ENCODE measurements at places on chromosomes 7 and 10.
A peak's percentile ranks its signal among the peaks of the same experiment; 100 is the strongest.

DNA sequence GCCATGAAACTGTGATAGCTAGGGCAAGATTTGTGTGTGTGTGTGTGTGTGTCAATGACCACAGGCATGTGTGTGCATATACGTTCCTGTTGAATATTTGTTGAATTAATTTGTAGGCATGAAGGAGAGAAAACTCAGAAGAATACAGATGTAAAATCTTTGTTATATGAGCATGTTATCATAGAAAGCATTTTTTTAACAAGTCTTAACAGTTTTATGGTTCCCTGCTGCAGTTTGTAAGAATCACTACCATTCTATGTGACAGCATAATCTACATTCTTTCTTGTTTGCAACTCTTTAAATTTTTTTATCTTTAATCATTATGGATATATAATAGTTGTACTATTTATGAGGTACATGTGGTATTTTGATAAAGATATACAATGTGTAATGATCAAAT, 130.3 kb downstream of the CD36 start:
- no peak for DNase-seq

- no peak for DNase-seq
These were observed 48.0 kb downstream of the HSPA12A start for GRCh38 chr10:116694243-116694926.

GRCh38 chr10:82210331-82210730, 335.3 kb downstream of the NRG3 start:
- no peak for DNase-seq

- no peak for DNase-seq
These were observed 21.8 kb downstream of the VIM start for GRCh38 chr10:17249820-17250219.

DNA sequence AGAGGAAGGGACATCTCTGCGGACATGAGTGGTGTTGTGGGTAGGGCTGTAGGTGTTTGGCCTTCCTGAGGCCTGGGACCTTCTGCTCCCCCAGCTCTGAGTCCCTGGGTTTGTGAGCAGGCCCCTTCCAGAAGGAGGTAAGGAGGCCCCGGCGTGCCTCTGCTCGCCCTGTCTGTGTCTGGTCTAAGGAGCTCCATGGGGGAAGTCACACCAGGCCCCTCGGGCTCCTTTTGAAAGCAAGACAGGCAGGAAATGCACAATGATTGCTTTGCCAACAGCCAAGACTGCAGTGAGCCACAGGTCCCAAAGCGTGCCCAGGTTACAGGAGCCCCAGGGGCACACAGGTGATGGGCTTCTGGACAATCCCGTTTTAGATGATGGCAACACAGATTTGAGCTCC, 89.5 kb downstream of the FAM53B start:
- no peak for DNase-seq

- DNase-seq: no peak
These were observed 27.6 kb upstream of the FAM204A start for GRCh38 chr10:118369641-118370205.

GRCh38 chr10:127157089-127157488, 39.3 kb downstream of the INSYN2A start:
- no peak for DNase-seq

DNA sequence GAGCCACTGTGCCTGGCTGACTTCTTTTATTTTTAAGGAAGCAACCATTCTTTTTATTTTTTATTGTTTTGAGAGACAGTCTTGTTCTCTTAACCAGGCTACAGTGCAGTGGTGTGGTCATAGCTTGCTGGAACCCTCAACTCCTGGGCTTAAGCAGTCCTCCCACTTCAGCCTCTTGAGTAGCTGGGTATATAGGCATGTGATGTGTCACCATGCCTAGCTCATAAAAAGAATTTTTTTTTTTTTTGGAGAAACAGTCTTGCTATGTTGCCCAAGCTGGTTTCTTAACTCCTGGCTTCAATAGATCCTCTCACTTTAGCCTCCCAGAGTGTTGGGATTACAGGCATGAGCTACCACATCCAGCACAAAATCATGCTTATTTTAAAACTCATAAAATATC, 5.8 kb downstream of the MCU start:
- DNase-seq: no peak

GRCh38 chr10:31460242-31460641, 141.2 kb downstream of the ZEB1 start:
- no peak for DNase-seq

GRCh38 chr7:88545663-88546062, 213.8 kb upstream of the ZNF804B start:
- DNase-seq: no peak

DNA sequence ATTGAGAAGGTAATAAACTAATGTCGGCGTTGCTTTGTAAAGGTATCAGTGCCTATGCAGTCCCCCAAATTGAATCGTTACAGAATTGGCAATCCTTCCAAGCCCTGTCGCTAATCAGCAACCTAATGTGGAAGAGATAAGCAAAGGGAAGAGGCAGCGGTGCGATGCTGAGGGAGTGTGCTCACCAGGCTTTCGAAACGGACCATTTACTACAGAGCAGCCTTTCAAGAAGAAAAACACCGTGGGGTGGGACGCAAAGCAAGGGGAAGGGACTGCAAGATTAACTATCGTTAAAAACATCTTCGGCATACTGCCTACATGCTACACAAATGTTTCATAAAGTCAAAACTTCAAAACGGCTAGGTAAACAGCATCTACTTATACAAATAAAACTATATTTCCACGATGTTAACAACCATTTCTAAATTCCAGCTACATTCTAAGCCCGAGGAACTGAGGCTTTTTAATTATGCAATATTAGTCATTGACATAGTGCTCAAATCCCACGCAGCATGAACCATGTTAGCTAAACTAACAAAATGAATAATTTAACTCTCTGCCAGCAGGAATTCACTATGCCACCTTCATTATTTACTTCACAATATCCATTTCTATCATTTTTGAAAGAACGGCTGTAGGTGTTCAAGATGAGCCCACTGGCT, 85.2 kb downstream of the CHCHD3 start:
- no peak for DNase-seq

DNA sequence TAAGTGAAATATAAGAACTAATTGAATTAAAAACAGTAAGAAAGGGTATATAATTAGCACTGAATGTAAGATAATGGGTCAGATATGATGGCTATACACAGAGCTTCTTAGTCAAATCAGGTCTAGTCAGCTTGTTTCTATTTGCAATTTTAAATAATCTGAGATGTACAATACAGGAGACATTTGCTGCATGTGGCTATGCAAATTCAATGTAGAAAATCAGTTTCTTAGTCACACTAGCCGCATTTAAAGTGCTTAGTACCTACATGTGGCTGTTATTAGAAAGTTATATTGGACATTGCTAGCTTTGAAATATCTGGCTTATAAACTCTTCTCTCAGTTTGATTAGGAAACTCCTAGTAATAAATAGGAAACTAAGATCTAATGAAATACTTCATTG, 25.3 kb downstream of the CCDC7 start:
- no peak for DNase-seq

DNA sequence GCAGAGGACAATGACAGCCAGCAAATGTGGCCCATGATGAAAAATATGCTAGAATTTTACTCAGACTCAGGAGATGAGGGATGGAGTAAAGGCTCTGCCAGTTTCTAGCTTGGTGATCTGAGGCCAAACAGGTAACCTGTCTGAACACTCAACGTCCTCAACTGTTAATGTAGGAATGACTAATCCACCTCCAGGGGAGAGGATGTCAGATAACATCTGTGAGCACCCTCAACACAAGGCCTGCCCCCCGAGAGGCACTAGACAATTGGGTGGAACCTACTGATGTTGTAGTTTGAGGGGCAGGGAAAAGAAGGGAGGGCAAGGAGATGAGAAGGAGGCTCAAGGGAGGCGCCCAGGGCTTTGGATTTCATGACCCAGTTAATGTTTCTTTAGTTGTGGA, 445.1 kb downstream of the PLXNA4 start:
- DNase-seq: no peak

- no peak for DNase-seq
These were observed 61.3 kb downstream of the KAT6B start for GRCh38 chr10:74887614-74888284.

DNA sequence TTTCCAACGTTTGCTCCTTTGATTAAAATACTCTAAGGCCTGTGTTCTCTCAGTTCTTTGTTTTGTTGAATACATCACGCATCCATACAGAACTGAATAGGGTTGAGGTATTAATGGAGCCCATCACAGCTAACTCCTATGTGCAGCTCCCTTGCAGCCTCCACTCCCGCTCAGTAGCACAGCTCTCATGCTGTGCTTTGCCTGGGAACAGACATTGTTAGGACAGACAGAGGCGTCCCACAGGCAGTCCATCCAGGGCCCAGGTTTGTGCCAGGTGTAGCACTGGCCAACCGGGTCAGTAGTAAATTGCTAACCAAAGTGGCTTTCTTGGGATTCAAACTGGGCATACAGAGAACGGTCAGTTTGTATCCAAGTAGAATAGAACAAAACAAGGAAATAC, 644.7 kb upstream of the NRP1 start:
- no peak for DNase-seq

DNA sequence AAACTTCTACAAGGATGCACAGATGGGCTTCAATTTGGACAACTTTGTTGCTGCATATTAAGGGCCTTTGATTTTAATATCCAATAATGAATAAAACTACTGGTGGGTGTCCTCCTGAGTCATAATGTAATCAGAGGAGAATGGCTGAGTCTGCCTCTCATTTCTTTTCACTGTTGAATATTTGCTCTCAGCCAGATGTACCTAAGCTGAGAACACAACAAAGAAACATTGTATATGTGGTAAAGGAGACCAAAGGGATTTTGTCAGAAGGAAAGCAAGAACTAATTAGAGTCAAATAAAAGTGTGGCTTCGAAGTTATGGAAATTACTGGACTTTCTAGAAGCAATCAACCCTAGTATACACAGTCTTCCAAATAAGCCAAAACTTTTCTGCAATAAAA, 131.0 kb upstream of the BET1 start:
- DNase-seq: no peak

DNA sequence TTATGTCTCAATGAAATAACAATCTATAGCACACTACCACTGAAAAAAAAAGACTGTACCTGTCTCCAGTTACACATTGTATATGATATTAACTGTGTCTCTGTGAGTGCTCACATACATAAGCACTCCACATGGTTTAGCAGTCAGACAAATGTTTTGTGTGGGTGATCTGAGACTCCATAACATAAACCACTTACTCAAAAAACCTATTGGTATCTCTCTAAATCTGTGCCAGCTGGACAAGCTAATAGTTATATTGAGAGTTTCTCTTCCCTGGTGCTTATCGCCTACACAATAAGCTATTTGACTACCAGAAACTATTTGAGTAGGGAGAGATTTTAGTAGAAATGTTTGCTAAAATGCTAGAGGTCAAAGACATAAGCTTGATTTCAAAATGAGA, 190.1 kb upstream of the AGR3 start:
- no peak for DNase-seq

GRCh38 chr10:86104611-86105145, 261.9 kb downstream of the GRID1 start:
- no peak for DNase-seq

DNA sequence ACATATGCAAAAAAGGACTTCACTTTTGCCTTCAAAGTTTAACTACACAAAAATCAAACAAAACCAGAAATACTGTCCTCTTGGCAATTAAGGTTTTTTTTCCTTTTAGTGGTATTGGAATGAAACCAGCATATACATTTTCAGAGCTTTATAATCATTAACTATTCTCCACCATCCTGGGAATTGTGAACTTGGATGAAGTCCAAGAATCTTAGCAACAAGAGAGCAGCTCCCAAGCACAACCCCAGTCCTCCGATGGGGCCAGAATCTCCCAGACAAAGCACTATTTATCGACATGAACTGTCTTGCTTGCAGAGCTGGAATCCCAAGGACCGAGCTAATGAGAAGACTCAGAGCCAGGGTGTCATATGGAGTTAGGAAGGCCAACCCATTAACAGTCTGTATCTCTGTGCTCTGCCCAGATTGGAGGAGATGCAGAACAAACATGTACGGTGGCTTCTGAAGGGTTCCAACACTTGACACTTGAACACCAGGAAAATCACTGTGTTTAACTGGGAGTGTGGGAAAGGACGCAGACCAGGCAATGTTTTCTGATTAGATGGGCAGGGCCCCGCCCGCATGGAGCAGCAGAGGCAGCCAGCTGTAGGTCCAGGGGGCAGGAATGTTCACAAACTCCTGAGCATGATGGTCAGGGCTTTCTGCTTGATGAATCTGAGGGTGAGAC, 35.5 kb downstream of the PPP1R3C start:
- no peak for DNase-seq

- no peak for DNase-seq
These were observed 187.4 kb downstream of the PHTF2 start for GRCh38 chr7:77985974-77986339.

GRCh38 chr7:150788474-150789269, 11.5 kb downstream of the TMEM176B start:
- no peak for DNase-seq

- peak; percentile 40 for DNase-seq
These were observed 47.0 kb upstream of the CDK1 start for GRCh38 chr10:60731134-60731885.

GRCh38 chr10:102175415-102175814, 23.2 kb downstream of the NOLC1 start:
- DNase-seq: no peak

DNA sequence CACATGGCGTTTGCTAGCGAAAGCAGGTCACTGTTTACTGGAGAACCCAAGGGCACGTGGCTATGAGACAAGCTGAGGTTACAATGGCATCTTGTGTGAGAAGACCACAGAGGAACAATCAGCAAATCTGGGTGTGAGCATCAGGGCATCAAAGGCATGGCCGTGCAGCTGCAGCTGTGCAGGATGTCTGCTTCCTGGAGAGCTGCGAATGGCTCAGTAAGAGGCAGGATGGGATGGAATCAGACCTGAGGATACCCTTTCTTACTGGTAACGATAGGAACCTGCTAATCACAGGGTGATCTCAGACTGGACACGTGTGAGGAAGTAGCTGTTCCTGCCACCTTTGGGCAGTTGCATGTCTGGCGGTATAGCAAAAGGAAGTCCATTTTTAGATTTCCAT, 119.5 kb downstream of the RNF216 start:
- no peak for DNase-seq

- DNase-seq: no peak
These were observed 14.3 kb upstream of the TRIM8 start for GRCh38 chr10:102629661-102630614.

- DNase-seq: peak; percentile 69
These were observed 219.3 kb upstream of the MKLN1 start for GRCh38 chr7:131108212-131108940.

- DNase-seq: no peak
These were observed 57.2 kb upstream of the PITRM1 start for GRCh38 chr10:3229815-3230214.
